ENCODE measurements at places on chromosomes 5 and 9.

DNA sequence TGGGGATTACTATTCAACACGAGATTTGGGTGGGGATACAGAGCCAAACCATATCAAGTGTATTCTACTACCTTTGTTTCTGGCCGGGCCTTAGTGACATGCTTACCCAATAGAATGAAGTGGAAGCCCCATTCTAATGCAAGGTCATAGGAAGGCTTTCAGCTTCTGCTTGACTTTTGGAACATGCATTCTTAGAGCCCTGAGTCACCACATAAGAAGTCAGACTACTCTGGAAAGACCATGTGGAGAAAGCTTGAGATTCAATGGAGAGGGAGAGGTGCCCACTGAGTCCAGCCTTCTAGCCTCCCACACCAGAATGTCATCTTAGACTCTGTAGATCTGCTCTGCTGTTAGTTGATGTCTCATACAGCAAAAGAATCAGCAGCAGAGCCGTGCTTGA is 155.7 kb upstream of the FBN2 start:
- no peak for DNase-seq

GRCh38 chr5:170181902-170182301 is 50.9 kb upstream of the C5orf58 start:
- DNase-seq = no peak

- DNase-seq = no peak
These were observed 97.5 kb downstream of the PHF2 start for GRCh38 chr9:93673839-93674334.

DNA sequence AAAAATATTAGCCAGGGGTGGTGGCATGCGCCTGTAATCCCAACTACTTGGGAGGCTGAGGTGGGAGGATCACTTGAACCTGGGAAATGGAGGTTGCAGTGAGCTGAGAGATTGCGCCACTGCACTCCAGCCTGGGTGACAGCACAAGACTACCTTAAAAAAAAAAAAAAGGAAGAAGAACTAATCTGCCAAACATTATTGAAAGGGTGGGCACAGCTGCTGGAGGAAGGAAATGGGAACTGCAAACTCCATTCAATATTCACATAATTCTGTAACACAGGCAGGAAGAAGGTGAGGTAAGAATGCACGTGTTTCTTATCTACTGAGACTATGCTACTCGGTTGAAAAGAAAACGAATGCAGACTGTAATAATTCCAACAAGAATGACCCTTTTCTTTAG is 121.1 kb upstream of the GNA14 start:
- no peak for DNase-seq

- DNase-seq = no peak
These were observed 213.5 kb downstream of the DENND1A start for GRCh38 chr9:123716339-123716945.

- DNase-seq = no peak
These were observed 167.3 kb downstream of the TRPM3 start for GRCh38 chr9:70954126-70954525.

DNA sequence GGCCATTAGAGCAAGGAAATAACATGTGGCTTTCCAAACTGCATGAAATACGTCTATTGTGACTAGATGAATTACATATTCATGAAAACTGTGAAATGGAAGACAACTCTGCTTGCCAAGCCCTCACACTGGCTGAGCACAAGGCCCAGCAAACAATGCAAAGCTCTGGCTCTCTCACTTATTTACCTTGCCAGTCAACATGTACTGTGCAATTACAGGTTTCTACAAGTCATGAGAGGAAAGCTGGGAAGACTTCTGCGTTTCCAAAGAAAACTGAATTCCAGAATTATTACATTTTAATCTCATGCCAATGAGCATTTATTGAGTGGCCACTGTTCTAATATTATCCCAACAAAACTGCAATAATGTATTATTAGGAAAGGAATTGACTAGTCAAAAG is 12.1 kb upstream of the C5orf63 start:
- DNase-seq = no peak

GRCh38 chr9:69446496-69446895 is 121.5 kb downstream of the ENTREP1 start:
- no peak for DNase-seq

GRCh38 chr9:136483589-136484152 is 831 bp upstream of the SEC16A start:
- peak; percentile 95 for DNase-seq

DNA sequence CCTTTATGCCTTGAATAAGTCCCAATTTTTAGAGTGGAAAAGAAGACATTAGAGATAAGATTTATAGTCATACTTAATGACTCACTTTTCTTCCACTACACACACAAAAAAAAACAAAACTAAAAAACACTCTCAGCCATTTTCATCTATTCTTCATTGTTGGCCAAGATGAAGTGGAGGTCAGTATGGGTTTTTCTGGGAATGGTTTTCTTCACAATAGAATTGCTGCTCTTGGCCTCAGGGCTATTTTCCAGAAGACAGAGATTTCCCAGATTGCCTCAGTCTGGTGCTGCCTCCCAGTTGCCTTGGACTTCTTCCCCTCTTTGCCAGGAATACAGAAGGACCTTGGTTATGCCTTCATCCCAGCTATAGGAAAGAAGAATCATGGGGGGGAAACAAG is 463.7 kb downstream of the TMEM232 start:
- DNase-seq = no peak

DNA sequence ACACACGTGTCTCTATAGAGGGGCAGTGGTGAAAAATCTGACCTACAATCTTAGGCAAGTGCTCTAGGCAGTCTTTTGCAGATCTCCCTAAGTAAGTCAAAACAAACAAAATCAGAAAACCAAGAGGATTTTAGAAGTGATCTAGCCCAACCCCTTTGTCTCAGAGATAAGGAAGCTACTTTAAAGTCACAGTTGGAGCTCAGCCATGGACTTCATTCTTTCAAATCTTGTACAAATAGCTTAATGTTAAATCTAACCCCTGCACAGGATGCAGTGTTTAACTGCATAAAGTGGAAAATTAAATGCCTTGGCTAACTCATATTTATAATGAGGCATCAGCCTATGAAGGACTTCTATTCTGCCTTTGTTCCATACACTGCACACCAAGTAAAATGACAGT is 135.1 kb upstream of the RFX3 start:
- DNase-seq = no peak

- no peak for DNase-seq
These were observed 43.9 kb downstream of the SHLD3 start for GRCh38 chr5:65668696-65669095.

- DNase-seq = no peak
These were observed 142.4 kb upstream of the ZNF608 start for GRCh38 chr5:124888622-124889485.

GRCh38 chr5:173618927-173619519 is 2.6 kb upstream of the BOD1 start:
- peak; percentile 16 for DNase-seq

Measured in stimulated activated CD4-positive, alpha-beta T cell treated with anti-CD3 and anti-CD28 coated beads, Interleukin-4, amount 100 ng/mL, for 1 hour (primary cell).